ENCODE measurements at places on chromosomes 11 and 22. TPM values are rescaled to one million over a fixed set of nuclear protein-coding genes. Genes with fewer than 3 reads are reported as not detected.

DNA sequence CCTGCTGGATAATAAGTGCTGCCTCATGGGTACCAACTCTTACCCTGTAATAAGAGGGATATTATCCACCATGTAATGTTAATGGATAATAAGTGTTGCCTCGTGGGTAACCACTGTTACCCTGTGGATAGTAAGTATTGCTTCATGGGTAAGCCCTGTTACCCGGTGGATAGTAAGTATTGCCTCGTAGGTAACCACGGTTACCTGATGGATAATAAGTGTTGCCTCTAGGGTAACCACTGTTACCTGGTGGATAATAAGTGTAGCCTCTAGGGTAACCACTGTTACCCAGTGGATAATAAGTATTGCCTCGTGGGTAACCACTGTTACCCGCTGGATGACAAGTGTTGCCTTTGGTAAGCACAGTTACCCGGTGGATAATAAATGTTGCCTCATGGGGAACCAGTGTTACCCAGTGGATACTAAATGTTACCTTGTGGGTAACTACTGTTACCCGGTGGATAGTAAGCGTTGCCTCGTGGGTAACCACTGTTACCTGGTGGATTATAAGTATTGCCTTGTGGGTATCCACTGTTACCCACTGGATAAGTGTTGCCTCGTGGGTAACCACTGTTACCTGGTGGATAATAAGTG lies 18.6 kb upstream of the NXPE4 start:
- no peak for DNase-seq

GRCh38 chr22:46593211-46593681 lies 26.9 kb upstream of the GRAMD4 start:
- DNase-seq = peak; percentile 81

GRCh38 chr22:46422896-46423295 lies 87.4 kb downstream of the TRMU start:
- no peak for DNase-seq

- DNase-seq = no peak
Observed at GRCh38 chr22:23158516-23159290, 13.4 kb downstream of the RAB36 start.

- no peak for DNase-seq
Observed at GRCh38 chr22:42726811-42727210, 6.1 kb upstream of the A4GALT start.

The OR4C5 gene
- not detected for total RNA-seq

The VPREB1 gene
- total RNA-seq = 2.3 TPM

GRCh38 chr11:79461144-79461543 lies 20.3 kb upstream of the TENM4 start:
- no peak for DNase-seq

The H19 gene
- total RNA-seq = not detected

The A4GALT gene
- 40.5 TPM for total RNA-seq

DNA sequence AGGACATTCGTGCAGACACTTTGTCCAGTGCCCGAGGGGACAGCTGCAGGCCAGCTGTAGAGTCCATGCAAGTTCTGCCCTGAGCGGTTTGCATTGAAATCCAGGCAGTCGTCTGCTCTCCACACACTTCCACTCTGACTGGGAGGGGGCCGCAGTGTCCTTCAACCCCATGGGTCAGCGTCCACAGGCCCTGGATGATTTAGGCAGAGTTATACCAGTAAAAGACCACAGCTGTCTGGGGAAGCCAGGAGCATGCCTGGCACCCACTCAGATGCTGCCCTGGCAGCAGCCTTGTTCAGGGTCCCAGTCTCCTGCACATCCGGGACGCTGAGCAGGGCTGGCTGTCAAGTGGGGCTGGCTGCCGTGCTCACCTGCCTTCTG lies 26.5 kb downstream of the KRTAP5-5 start:
- no peak for DNase-seq

DNA sequence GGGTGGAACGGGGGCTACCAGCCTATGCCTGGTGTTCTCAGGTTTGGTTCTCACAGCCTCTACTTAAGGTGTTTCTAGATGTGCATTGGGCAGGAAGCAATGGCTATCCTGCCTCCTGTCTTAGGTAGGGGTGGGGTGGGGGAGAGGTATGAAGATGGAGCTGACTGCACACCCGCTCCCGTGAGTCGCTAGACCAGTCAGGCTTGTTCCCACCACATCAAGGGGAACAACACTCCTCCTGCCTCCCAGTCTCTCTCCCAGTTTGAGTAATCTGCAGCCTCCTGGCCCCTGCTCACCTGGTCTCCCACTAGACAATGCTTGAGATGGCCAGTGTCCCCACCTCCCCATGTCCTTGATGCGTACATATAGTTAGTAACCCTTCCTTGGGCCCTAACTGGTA lies 79.3 kb upstream of the TENM4 start:
- DNase-seq = no peak

The RASL10A gene
- 23.3 TPM for total RNA-seq

GRCh38 chr11:11421509-11421908 lies 68.5 kb upstream of the CSNK2A3 start:
- no peak for DNase-seq

DNA sequence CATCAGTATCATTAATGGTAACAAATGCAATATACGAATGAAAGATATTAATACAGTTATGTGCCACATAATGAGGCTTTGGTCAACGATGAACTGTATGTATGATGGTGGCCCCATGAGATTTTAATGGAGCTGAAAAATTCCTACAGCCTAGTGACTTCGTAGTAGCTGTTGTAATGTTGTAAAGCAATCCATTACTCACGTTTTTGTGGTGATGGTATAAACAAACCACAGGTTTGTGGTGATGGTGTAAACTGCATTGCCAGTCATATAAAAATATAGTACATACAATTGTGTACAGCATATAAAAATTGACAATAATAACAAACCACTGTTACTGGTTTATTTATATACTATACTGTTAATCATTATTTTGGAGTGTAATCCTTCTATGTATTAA lies 27.4 kb upstream of the GRIA4 start:
- no peak for DNase-seq

- DNase-seq = peak; percentile 81
Observed at GRCh38 chr22:49657275-49657973, 170.2 kb downstream of the BRD1 start.

GRCh38 chr11:35735903-35736302 lies 73.3 kb downstream of the TRIM44 start:
- DNase-seq = no peak

The TRPM5 gene
- total RNA-seq = not detected

DNA sequence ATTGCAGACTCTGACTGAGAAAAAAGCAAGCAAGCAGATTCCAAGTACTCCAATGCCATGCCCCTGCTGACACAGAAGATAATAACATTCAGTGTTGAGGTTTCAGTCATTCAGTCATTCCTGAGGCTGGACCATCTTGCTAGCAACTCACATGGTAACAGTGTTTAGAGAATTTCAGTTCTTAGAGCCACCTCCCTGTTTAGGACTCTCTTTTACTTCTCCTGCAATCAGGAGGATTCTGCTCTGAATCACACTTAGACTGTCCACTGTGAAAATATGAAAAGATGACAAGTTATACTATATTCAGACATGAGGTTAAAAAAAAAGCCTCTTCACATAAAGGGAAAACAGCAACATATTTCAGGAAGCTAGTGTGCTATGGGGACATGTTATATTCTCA lies 183.9 kb upstream of the CTSC start:
- no peak for DNase-seq

- DNase-seq = no peak
Observed at GRCh38 chr11:44598831-44599230, 33.4 kb downstream of the CD82 start.

The BATF2 gene
- 0.61 TPM for total RNA-seq

The IGLL1 gene
- not detected for total RNA-seq

The ASCL2 gene
- total RNA-seq = not detected

The ADAMTS15 gene
- total RNA-seq = not detected

The GAL3ST1 gene
- total RNA-seq = not detected

GRCh38 chr11:87258171-87258833 lies 220.6 kb downstream of the TMEM135 start:
- no peak for DNase-seq

GRCh38 chr11:117319214-117319840 lies 3.3 kb upstream of the BACE1 start:
- no peak for DNase-seq

GRCh38 chr11:93051186-93051585 lies 81.7 kb downstream of the MTNR1B start:
- no peak for DNase-seq

- no peak for DNase-seq
Observed at GRCh38 chr11:71139516-71140205, 112.7 kb downstream of the SHANK2 start.

DNA sequence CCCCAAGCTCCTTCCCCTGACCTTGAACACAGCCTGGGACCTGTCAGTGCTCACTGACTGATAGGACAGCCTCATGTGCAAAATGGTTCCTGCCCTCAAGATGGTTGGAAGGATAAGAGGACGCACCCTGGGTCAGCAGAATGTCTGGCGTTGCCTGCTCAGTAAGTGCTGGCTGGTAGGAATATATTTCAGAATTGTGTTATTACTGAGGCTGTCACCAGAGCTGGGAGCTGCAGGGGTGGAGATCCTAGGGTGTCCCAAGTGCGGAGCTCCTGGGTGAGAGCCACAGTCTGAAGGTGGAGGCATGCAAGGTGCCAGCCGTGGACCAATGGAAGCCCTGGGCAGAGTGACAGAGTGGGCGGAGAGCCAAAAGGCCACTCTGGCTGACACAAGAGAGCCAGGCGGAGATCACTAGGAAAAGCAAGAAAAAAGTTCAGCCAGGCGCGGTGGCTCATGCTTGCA lies 1.0 kb upstream of the SEC14L4 start:
- no peak for DNase-seq

The SMC1B gene
- total RNA-seq = 0.08 TPM

GRCh38 chr11:79042824-79043223 lies 398.0 kb downstream of the TENM4 start:
- DNase-seq = no peak

- DNase-seq = peak; percentile 74
Observed at GRCh38 chr11:3824714-3825472, 15.9 kb downstream of the RHOG start.

DNA sequence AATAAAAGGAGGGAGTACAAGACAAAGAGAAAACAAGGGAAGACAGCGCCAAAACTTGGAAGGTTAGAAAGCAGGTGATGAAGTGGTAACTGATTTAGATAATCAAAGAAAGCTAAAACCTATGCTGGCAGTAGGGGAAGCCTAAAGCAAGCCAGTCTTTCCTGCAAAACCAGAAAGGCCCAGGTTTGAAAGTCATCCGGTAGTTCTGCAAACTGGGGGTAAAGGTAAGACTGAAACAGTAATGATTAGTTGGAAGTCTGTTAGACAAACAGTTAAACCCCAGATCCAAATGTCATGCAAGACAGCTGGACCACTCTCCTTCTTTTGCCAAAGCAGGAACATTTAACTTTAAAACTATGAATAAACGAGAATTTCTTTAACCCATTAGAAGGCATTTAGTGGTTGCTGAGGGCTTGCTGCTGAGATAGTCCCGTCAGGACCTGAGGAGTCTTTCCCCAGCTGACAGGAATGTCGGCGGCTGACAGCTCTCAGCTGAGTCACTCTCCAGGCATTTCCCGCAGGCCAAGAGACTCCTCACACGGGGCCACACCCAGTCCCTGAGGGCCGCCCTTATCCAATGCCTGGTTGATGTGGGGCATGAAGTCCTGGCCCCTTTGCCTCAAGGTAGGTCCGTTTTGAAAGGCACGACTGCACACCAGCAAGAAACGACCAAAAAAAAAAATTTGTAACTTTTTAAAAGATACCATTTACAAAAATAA lies 36.3 kb upstream of the CFAP300 start:
- no peak for DNase-seq

Data from OCI-LY7 (cell line).